ENCODE measurements at places on chromosomes 12 and 14.

DNA sequence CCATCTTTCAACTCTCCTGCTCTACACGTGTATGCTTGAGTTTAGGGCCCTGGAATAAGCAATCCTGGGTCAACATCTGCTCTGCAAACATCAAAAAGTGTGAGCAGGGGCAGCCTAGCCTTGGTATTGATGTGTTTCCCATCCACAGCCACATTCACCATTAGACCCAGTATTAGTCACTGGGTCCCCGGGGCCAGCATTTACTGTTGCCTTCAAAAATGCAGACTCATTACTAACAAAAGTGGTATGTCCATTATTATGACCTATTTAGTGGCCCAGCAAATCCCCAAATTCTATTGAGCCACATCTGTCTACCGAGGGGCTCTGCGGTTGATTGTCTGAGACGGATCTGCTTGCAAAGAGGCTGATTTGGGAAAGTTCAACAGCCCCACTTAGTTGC is 661.8 kb downstream of the DIO2 start:
- no peak for DNase-seq

DNA sequence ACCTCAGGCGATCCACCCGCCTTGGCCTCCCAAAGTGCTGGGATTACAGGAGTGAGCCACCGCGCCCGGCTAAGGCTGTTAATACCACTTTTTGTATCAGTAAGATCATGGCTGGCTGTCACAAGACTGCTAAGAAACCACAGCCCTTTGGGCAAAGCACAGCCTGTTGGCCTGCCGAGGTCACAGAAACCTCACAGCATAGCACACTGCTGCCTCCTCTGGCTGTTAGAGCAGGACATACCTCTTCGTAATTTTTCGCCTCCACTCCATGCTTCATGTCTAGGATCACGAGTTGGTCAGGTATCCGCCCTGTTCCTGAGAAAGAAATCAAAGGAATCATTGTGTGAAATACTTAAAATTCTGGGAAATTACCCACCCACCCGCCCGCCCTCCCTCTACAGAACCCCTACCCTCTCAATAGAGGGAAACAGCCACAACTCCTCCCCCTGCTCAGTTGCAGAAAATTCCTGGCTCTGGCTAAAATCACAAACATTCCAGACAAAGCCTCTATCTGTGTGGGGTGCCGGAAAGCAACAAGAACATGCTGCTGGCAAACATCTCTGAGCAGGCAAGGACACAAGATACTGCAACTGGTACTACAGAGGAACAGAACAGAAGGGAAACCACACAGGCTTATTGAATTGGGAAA is 20.7 kb upstream of the NEK9 start:
- DNase-seq: no peak

- DNase-seq: no peak
Observed at GRCh38 chr12:121288986-121289385, 7.5 kb downstream of the CAMKK2 start.

GRCh38 chr12:114815026-114815795 is 131.2 kb upstream of the TBX3 start:
- DNase-seq: no peak

GRCh38 chr12:56993346-56993745 is 13.0 kb downstream of the ZBTB39 start:
- no peak for DNase-seq

DNA sequence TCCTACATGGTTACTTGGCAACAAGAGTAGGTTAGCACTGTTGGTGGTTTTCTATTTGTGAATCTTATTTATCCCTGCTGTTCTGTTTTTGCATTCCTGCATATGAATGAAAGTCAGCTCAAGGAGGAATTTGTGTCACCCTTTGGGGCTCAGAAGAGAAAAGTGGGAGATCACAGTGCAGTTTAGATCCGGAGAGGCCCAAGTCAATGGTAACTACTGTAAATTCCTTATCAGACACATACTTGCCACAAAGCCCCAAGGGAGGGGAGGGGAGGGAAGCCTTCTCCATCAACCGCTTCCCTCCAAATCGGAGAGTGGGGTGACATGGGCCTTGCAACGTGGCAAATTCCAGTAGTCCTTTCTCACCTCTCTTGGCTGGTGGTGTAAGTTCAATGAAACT is 15.0 kb downstream of the GSG1 start:
- no peak for DNase-seq

GRCh38 chr12:129036135-129036534 is 182.9 kb downstream of the GLT1D1 start:
- DNase-seq: no peak

GRCh38 chr12:8584004-8584403 is 28.7 kb downstream of the AICDA start:
- DNase-seq: no peak

- no peak for DNase-seq
Observed at GRCh38 chr12:102281231-102281630, 83.6 kb upstream of the PMCH start.

- no peak for DNase-seq
Observed at GRCh38 chr12:125276567-125276966, 211.3 kb downstream of the AACS start.

DNA sequence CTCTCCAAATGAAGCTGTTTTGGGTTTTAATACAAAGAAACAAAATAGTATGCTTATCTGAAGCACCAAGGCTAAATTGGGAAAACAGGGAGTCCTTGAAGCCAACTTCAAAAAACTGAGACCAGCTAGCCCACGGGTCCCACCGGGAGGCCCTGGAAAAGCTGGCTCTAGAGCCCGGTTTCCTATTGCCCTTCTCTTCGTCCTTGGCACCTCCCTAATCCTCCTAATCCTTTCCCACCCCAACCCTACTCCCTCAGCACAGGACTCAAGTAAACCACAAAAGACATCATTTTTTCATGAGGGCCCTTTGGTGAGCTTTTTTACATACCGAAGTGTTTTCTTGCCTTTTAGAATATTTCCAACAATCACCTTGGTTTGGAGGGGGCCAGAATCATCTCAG is 11.3 kb downstream of the LRRC74A start:
- no peak for DNase-seq

- no peak for DNase-seq
Observed at GRCh38 chr12:112759786-112760185, 31.8 kb upstream of the RPH3A start.

DNA sequence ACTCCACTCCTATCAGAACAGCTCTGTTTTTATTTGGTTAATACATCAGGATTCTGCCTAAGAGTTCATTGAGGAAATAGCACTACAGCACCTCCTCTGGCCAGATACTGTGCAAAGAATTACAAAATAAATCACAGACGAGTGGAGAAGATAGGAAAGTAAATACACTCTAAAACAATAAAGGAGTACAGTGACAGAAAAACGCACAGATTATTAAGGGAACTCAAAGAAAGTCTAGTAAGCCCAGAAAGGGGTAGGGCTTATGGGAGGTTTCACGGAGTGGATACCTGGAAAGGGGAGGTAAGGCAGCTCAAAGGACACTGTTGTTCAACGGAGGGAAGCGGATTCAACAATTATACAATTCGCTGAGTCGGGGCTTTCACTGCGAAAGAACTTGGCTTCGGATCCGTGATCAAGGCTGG is 5.5 kb downstream of the OR10AD1 start:
- DNase-seq: no peak

DNA sequence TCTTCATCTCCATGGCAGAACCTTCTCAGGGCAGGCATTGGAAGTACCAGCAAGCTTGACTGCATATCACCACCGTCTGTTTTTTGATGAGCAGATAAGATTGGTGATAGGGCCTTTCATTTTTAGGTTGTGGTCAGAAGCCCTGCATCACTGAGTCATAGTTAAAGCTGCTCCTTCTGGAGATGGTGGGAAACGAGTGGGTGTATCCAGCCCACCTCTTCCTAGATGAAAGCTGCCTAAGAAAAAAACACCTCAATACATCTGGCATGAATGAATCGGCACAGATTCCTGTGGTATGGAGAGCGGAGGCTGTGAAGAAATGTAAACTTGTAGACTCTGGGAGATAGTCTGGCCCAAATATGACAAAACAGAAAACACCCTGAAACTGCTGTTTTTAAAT is 248.7 kb upstream of the EGLN3 start:
- no peak for DNase-seq

- no peak for DNase-seq
Observed at GRCh38 chr14:34067587-34067986, 116.7 kb upstream of the EGLN3 start.

DNA sequence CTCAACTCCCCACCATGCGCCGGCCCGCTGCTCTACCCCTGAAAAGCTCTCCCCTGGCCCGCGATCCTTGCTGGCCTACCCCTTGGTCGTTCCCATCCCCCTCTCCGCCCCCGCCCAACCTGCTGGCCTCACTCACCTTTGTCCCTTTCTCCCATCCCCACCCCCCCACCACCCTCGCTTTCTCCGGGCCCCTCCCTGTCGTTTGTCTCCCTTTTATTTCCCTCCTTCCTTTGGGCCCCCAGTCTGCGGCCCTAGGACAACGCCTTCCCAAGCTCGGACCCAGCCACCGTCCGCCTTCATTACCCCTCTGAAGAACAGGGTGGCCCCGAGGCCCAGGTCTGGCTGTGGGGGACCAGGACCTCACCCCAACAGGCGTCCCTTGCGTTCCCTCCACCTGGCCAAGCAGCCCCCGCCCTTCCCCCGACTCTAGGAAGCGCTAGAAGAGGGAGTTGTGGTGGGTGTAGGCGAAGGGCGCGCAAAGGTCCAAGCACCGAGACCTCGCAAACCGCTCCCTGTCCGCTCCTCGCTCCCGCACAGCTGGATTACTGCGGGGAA is 6.9 kb upstream of the SLC7A7 start:
- no peak for DNase-seq

DNA sequence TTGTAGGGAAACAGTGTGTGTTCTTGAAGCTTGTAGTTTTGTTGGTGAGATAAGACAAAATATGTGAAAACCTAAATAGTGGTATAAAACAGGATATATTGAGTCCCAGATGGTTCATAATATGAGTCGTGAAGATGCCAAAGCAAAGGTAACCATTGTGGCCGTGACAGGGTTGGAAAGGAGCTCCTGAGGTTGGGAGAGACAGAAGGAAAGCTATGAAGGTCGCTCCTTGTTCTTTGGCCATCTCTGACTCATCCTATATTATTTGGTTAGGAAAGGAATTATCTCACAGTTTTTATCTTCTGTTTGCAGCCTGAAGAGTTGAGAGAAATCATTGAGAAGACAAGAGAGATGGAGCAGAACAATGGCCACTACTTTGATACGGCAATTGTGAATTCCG is 27.1 kb downstream of the ATP6V1D start:
- no peak for DNase-seq

DNA sequence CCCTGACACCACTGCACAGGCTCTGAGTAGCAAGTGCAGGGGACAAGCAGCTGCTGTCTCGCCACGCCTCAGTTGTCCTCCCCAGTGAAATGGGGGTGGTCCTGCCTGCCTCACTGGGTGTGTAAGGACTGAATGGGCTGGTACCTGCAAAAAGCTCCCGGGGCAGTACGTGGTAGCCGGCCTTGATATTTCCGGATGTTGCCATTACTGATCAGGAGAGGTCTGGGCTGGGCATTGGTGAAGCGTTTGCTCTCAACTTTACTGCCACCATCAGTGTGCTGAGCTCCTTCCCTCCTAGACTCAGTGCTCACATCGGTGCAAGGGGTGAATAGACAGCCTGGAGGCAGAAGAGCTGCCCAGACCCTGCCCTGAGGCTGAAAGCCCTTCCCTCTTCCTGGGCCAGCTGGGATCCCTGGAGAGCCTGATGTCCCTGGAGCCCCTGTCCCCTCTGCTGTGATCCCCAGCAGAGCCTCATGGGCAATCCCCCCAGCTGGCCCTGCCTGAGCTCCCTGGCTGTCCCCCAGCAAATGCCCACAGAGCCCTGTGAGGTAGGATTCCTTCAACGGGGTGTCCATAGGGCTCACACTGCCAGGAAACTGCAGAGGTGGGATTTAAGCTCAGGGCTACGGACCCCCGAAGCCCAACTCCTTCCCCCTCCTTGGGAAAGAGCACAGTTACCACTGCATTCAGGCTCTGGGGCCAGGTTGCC is 18.2 kb downstream of the DIO3 start:
- DNase-seq: no peak

GRCh38 chr12:87585882-87586557 is 443.2 kb downstream of the C12orf50 start:
- DNase-seq: no peak

GRCh38 chr12:52085682-52086180 is 6.2 kb downstream of the SMIM41 start:
- no peak for DNase-seq

- DNase-seq: no peak
Observed at GRCh38 chr14:29528889-29529288, 398.8 kb downstream of the PRKD1 start.

GRCh38 chr12:11906286-11906935 is 164.3 kb upstream of the BCL2L14 start:
- DNase-seq: no peak

DNA sequence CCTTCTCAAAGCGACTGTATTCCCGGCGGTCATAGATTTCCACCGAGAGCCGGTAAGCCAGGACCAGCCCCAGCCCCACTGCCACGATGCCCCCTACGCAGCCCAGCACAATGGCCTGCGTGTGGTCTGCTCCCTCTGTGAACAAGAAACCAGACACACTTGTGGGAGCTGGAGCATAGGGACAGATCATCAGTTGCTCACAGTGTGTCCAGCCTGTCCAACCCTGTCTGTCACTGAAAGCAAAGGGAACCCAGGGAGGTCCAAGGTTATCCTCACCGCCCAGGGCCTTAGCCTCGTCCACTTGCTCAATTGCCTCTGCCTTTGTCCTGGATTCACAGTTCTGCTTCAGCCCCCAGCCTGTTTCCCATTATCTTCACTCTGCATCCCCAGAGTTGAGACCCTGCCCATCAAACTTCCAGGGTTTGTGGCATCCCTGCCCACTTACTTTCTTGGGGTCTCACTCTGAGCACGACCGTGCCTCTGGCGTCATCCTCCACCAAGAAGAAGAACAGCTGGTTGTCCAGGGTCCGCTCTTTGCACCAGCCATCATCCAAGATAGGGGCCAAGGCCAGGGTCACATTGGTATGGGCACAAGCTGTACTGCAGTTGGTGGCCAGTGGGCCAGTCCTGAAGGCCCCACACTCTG is 11.3 kb upstream of the CSAD start:
- DNase-seq: no peak

DNA sequence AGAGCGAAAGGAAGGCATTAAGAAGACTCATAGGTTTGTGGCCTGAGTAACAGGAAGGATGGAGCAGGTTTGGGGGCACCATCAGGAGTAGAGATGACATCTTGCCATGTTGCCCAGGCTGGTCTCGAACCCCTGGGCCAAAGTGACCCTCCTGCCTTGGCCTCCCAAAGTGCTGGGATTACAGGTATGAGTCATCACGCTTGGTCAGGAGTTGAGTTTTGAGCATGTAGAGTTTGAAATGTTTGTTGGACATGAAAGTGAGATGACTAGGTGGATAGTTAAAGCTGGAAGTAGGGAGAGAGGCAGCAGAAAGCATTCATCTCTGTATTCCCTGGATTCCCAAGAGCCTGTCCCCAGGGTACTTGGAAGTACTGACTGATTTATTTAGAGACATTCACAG is 112.6 kb downstream of the ERC1 start:
- no peak for DNase-seq
